Cardiac fibroblast (primary cell): ENCODE measurements at places on chromosomes 3 and 15.

DNA sequence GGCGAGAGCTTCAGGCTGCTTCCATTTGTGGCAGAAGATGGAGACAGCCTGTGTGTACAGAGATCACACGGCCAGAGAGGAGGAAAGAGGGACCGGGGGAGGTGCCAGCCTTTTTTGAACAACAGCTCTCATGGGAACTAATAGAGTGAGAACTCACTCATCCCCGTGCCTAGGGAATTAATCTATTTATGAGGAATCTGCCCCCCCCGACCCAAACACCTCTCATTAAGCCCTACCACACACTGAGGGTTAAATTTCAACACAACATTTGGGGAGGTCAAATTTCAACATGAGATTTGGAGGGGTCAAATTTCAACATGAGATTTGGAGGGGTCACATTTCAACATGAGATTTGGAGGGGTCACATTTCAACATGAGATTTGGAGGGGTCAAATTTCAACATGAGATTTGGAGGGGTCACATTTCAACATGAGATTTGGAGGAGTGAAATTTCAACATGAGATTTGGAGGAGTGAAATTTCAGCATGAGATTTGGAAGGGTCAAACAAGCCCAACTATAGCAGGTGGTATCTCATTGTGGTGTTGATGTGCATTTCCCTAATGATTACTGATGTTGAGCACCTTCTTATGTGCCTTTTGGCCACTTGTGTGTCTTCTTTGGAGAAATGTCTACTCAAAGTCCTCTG, 20.6 kb upstream of the RFTN1 start:
- no peak for DNase-seq

- no peak for DNase-seq
Observed at GRCh38 chr15:64894395-64895056, 17.2 kb upstream of the ANKDD1A start.

DNA sequence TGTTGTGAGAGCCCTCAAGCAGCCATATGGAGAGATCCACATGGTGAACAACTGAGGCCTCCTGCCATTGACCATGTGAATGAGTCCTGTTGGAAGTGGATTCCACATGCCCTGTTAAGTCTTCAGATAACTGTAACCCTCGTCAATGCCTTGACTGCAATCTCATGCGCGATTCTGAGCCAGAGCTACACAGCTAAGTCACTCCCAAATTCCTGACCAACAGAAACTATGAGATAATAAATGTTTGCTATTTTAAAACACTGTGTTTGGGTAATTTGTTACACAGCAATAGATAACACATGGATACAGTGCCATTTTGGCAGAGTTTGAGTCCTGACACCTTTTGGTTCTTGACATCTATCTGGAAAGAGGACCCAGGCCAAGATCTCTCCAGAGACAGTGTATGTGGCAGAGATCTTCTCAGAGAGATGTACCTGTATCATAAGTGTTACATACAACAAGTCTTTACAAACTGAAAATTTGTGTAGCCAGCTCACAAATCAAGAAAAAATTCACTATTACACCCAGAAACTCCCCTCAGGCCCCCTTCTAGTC, 34.5 kb upstream of the BNC1 start:
- no peak for DNase-seq

DNA sequence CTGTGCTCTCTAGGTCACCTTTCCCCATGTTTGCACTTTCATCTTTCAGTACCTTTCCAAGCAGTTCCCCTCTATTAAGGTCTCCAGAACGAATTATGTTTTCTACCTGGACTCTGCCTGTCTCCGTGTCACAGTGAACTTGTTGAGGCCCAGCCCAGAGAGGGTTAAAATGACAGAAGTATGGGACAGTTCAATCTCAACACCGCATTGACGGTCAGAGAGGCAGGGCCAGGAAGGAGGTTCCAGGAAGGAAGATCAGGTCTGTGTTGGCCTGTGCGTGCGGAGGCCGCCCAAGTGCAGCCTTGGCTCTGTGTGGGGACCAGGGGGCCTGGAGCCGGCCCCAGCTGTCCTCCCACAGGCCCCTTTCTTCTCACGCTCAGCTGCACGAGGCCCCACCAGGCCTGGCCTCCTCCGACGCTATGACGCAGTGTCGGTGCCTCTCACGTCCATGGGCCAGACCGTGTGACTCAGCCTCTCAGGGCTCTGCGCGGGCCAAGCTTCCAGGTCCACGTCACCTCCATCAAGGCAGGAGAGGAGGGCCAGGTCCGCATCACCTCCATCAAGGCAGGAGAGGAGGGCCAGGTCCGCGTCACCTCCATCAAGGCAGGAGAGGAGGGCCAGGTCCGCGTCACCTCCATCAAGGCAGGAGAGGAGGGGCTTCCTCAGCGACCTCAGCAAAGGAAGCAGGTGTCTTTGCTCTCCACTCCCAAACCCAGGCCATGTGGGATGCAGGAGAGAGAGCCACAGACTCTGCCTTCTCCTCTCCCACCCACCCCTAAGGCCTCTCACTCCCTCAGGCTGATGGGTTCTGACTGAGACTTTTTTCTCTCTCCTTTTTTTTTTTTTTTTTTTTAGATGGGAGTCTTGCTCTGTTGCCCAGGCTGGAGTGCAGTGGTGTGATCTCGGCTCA, 83.1 kb downstream of the CPN2 start:
- DNase-seq, result peak; percentile 98

DNA sequence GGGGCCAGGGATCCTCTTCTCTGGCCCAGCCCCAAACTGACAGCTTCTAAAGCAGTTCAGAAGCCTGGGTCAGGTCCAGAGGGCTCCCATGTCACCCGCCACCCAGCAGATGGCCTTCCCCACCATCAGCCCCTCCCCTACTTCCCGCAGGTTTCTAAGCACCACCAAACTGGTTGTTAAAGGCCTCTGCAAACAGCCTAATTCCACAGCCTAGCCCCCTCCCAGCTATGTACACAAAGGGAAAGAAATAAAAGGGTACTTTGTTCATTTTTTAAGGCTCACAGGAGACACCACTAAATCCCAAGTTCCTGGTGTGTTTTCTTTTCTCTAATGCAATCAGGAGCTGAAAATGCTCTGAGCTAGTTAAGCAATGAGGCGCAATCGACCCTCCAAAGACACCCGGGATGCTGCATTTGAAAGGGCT, 30.6 kb downstream of the PLCH1 start:
- no peak for DNase-seq

- peak; percentile 23 for DNase-seq
Observed at GRCh38 chr15:83379579-83379959, 67.6 kb upstream of the SH3GL3 start.

GRCh38 chr15:63930034-63930433, 96.3 kb upstream of the HERC1 start:
- DNase-seq, result no peak

DNA sequence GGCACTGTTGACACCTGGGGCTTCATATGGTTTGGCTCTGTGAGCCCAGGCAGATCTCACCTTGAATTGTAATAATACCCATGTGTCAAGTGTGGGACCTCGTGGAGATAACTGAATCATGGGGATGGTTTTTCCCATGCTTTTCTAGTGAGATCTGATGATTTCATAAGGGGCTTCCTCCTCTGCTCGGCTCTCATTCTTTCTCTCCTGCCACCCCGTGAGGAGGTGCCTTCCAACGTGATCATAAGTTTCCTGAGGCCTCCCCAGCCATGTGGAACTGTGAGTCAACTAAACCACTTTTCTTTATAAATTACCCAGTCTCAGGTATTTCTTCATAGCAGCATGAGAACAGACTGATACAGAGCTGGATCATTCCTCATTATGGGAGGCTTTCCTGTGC, 655.9 kb upstream of the ADAMTS9 start:
- DNase-seq, result no peak

DNA sequence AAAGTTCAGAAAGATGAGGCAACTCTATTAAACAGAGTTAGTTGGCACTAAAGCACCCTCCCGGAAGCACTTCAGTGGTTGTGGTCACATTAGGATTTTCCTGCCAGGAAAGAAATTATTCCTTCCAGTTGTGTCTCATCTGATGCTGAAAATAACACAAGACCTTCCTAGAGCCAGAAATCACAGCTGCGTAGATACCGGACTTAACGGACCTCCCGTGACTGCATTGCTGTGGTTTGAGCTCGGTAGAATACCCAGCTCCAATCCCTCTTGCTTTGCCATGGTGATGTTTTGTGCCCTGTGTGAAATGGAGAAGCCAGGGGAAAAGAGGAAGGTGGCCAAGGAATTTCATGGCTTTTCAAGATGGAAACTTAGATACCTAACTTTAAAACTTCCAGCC, 215.0 kb upstream of the IGF1R start:
- DNase-seq, result no peak

DNA sequence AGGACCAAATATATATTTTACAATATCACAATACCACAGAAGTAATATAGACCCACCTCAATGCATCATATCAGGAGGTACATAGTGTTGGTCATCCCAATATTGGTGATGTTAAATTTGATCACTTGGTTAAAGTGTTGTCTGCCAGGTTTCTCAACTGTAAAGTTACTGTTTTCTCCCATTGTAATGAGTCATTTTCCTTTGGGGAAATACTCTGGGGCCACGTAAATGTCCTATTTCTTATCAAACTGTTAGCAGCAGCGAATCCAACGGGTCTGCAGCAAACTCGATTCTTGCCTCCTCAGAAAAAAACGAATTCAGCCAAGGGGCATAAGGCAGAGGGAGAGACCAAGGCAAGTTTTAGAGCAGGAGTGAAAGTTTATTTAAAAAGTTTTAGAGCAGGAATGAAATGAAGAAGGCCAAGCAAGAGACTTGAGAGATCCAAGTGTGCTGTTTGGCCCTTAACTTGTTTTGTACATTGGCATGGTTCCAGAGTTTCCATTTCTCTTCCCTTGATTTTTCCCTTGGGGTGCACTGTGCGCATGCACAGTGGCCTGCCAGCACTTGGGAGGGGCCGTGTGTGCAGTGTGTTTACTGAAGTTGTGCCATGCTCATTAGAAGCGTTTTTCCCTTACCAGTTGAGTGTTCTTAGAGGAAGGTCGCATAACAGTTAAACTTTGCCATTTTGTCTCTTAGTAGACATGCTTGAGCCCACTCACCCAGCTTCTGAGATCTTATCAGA, 512.5 kb downstream of the AGBL1 start:
- no peak for DNase-seq

DNA sequence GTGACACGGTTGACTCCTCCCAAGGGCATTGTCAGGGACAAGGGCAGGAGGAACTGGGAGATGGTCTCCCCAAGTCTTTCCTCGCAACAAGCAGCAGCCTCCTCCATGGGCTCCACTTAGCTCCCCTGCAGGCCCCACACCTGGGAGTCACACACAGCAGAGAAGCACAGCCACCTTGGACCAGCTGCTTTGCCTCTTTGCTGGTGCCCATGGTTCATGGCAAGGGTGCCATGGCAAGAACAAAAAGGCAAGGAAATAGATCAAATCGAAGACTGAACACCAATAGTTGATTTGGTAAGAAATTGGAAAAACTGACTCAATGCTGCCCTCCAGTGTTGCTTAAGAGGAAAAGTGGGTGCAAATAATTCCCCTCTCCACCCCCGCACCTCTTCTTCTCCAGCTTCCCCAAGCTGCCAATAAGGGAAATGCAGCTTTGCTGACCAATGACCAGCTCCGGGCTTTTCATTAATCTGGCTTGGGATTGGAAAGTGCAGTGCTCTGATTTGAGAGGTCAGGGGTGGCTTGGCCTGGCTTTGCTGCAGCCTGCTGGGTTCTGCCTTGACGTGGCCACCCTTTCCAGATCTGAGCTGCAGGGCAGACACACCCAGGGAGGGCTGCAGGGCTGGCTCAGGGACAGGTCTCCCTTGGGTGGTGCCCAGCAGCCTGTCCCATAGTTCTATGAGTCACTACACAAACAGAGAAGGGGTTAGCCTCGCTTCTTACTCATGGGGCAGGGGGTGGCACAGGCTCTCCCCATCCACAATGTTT, 162.0 kb downstream of the KLF13 start:
- DNase-seq, result peak; percentile 94

- peak; percentile 51 for DNase-seq
Observed at GRCh38 chr3:63961891-63962290, 49.7 kb upstream of the SCAANT1 start.

GRCh38 chr3:42194943-42195510, 71.0 kb downstream of the CCK start:
- DNase-seq, result no peak

GRCh38 chr3:97901313-97902248, 70.7 kb downstream of the RIOX2 start:
- peak; percentile 35 for DNase-seq

DNA sequence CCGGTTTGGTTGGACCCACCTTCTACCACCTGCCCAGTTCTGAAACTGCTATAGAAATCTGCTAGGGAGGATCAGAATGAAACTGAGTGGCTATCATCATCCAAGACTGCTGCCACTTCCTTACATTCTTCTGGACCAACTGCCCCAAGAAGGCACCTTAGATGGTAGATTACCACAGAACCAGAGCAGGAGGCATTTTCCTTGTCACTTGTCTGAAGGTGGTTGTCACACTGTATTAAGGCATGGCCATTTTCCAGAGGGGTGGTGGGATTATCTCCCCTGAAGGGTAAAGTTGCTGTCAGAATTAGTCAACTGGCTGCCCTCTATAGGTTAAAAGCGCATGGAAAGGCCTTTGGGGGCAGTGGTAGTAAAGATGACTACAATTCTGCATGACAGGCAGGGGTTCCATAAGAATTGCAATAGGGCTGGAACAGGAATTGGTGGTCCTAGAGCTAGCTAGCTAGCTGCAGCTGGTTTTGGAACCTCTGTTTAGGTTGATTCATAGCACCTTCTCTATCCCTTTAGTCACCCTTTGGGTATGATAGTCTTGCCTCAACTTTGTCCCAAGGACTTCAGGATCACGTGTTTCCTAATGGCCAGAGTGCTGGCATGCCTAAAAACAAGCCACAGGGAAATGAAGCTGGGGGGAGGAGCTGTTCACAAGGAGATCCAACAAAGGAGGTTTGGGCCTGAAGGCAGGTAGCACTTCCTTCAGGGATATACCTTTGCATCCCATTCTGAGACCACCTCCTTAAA, 4.8 kb upstream of the CSPG5 start:
- DNase-seq, result no peak

DNA sequence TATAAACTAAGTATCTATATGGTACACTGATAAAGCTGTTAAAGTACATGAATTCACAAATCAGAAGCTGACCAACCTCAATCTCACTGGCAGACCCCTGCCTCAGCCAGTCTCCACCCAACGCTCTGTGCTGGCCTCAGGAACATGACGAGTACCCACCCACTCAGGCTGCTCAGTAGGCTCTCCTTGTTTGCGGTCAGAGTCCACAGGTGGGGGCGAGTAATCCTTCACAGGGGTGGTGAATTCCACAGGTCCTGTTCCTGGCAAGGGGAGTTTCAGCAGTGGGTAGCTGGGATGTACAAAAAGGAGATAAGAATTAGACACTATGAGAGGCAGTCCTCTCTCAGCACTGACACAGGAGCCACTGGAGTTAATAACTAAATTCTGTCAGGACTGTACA, 40.9 kb downstream of the SCAP start:
- no peak for DNase-seq

GRCh38 chr3:40172560-40172959, 136.9 kb upstream of the EIF1B start:
- DNase-seq, result no peak

GRCh38 chr3:93969443-93969842, 4.3 kb downstream of the PROS1 start:
- peak; percentile 59 for DNase-seq
